Stimulated activated CD4-positive, alpha-beta T cell treated with anti-CD3 and anti-CD28 coated beads, TNF-alpha, amount 100 ng/mL, for 24 hours (primary cell): ENCODE measurements at places on chromosomes 11 and 22.

GRCh38 chr22:46026899-46027210 is 49.9 kb upstream of the WNT7B start:
- DNase-seq: no peak

DNA sequence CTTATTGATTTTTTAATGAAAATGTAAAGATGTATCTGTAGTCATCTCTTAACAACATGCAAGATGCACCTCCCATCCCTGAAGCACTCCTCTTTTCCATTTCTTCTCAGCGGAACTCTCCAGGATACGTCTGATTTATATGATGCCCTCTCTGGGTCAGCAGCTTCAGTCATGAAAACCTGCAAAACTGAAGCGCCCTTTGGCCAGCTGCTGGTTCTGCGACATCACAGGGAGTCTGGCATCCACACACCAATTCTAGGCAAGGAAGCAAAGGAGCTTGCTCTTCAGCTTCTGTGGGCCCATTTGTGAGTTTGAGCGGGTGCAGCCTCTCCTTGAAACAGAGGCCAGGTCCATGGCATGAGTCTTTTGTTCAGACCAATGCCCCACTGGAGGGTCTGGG is 1253.3 kb downstream of the TBC1D22A start:
- DNase-seq: no peak

DNA sequence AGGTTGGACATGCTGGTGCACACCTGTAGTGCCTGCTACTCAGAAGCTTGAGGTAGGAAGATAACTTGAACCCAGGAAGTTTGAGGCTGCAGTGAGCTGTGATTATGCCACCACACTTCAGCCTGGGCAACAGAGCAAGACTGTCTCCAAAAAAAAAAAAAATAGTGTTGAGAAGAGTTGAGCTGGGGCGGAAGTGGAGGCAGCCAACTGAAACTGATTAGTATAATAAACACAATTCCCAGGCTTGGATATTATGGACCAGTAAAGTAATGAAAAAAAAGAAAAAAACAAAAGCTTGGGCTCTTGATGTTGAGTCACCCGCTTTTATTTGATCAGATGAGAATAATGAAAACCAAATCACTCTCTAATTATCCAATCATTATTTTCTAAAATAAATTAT is 21.0 kb downstream of the LDLRAD3 start:
- DNase-seq: no peak

DNA sequence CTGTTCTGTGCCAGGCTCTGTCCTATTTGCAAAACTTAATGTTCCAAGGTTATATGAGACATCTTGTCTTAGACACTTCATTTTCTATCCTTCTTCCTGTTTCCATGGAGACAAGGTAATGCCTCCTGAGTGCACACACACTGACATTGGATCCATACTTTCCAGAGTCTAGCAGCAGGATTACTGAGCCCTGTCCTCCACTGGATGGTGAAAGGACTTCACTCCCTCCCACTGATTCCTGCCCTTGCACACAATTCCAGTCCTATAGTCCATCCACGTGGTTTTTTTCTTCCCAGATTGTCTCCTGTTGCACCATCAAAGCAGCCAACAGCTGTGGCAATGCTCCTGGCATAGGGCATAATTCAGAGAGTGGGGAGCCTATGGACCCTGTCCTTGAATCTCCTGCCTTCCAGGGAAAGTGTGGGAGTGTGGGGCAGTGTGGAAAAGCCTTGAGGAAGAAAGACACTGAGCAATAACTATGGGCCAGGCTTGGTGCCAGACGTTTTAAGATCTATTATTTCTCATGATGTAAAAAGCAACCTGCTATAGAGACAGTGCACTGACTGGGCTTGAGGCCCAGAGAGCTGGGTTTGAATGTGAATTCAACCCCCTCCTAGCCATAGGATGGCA is 31.3 kb downstream of the SERPINH1 start:
- DNase-seq: no peak

DNA sequence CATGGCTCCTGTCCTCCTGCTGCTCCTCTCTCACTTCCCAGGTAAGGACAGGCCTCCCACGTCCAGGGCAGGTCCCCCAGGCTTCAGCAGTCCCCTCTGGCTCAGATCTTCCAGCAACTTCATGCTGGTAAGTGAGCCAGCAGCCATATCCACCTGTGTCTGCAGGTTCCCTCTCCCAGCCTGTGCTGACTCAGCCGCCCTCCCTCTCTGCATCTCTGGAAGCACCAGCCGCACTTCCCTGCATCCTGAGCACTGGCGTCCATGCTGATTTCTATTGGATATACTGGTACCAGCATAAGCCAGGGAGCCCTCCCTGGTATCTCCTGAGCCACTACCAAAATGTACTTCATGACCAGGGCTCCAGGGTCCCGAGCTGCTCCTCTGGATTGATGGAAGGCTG is 19.0 kb downstream of the RFPL3 start:
- DNase-seq: no peak

DNA sequence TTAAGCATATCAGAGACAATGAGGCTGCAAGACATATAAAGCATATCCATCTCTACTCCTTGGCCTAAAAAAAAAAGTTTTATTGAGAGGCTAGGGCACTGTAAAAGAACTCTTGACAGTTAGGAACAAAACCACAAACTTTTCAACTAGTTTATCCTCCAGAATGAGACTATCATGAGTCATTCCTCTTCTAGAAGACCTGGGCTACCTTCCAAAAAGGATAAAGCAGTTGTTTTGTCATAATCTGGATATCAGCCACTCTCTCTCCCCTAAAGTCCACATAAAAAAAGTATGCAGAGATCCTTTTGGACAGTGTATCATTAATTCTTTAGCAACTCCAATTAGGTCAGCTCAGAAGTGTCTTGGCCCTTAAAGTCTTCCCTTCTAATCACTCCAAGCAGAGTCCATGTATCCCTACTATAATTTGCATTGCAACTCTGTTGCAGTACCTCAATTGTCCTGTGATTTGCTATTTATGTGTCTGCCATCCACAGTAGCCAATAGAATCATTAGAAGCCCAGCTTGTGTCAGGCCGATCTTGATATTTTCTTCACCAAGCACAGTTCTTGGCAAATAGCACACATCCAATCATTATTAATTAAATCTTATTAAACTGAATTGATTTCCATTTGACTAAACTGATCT is 10.4 kb downstream of the OR51T1 start:
- DNase-seq: no peak
